NCI-H446 treated with DMSO at 0.1 percent for 48 hours (cell line): ENCODE measurements at places on chromosomes 5 and 9.
A peak's percentile ranks its signal among the peaks of the same experiment; 100 is the strongest.

- DNase-seq, result no peak
Observed at GRCh38 chr9:111094433-111094924, 56.2 kb upstream of the LPAR1 start.

DNA sequence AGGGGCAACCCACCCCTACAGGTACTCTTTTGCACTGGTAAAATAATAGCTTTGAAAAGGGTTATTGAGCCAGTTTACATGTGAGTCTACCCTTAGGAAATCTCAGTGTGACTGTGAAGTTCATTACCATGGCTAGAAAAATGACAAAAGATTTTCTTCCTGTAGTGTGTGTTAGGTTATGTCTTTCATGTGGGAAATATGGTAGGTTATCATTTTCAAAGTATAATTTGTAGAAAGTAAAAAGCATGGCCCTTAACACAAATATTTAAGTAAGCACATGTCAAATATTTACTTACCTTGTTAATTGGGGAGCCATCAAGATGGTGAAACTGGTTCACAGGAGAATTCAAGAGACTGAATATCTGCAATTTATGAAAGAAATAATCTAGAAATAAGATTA is 37.3 kb upstream of the PLPP1 start:
- no peak for DNase-seq

GRCh38 chr9:36450110-36450732 is 50.2 kb upstream of the RNF38 start:
- peak; percentile 43 for DNase-seq

DNA sequence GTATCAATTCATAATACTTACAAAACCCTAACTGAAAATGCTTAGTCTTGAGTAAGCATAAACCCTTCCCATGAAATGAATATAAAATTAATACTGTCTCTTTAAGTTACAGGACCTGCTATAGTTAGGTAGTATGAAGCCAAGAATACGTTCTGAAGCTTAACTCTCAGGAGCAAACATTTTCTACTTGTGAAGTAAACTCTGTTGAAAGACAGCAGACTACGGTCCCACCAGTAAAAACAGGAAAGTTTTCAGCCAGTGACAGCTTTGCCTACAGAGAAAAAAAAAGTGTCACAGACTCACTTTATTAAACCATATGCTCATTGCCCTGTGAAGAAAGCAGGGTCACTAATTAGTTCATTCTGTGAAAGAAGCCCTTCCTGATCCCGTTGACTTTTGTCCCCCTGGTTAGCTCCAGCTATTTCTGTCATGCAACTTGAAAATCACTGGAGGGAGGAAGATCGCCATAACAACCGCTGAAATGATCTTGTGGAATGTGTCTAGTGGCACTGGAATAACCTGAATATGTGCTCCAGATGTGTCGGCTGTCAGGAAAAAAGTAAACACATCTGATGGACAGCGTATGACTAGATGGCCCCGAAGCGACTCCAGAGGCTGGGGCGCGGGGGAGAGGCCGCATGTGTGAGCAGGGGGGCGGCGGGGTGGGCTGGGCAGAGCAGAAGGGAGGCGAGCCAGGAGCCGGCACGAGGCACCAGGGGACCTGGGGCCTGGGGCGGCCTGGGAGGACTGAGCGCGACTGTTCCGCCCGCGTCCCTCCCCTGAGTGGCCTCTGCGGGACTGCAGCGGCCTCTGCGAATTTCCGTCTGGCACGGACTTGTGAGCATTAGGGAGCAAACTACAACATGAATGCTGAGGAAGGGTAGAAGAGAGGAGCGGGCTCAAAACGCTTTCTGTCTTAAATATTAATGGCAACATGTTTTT is 41.9 kb downstream of the BNC2 start:
- no peak for DNase-seq

- DNase-seq, result no peak
Observed at GRCh38 chr5:118606940-118607339, 381.4 kb downstream of the DTWD2 start.

- DNase-seq, result no peak
Observed at GRCh38 chr5:175162036-175162435, 281.9 kb downstream of the DRD1 start.

GRCh38 chr5:144030904-144031303 is 139.6 kb downstream of the YIPF5 start:
- DNase-seq, result no peak
